CD4-positive, alpha-beta memory T cell (primary cell): ENCODE measurements at places on chromosomes 6 and 20. TPM values are rescaled to one million over a fixed set of nuclear protein-coding genes. Genes with fewer than 3 reads are reported as not detected.

The CALHM4 gene
- total RNA-seq: not detected

The MAP7 gene
- 0.69 TPM for total RNA-seq

The ALDH5A1 gene
- 13.0 TPM for total RNA-seq

The GSTA3 gene
- not detected for total RNA-seq

The COL10A1 gene
- not detected for total RNA-seq

The RRAGD gene
- 5.9 TPM for total RNA-seq

The CARMIL1 gene
- 3.5 TPM for total RNA-seq

The CALHM5 gene
- total RNA-seq: not detected

The PRRT1 gene
- 1.9 TPM for total RNA-seq

The MROH8 gene
- 1.4 TPM for total RNA-seq

The EFCAB8 gene
- 1.5 TPM for total RNA-seq

The NOX3 gene
- not detected for total RNA-seq

The WRNIP1 gene
- total RNA-seq: 42.7 TPM

The EMILIN3 gene
- total RNA-seq: not detected

DNA sequence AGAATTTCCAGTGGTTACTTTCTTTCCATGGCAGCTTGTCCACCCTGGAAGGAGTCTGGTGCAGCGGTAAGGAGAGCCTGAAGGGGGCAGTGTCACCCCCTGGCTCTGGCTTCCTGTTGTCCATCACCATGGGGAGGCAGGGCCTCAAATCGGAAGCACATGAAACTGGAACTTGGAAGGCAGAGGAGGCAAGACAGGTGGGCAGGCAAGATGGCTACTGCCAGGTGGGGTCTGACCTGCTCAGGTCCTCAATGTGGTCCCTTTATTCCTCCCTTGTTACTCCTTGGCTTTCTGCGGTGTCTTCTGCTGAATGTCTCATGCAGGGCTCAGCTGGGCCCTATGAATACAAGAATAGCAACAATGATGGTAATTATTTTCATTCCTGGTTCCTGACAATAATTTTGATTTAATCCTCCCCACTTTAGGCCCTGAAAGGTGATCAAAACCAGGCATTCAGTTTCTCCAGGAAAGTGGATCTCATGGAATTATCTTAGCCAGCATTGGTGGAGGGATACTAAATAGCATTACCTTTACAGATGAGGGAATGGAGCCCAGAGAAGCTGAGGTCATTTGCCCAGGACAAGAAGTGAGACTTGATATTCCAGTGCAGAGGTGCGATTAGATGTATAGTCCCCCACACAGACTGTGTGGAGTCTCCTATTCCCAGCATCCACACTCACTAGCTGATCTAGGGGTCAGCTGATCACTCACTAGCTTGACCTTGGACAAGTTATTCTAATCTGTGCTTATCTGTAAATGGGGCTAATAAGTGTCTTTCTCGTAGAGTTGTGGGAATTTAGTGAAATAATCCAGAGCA is 17.6 kb upstream of the SNAI1 start:
- DNase-seq: no peak

- no peak for DNase-seq
These were observed 38.2 kb downstream of the REV3L start for GRCh38 chr6:111444794-111445193.

DNA sequence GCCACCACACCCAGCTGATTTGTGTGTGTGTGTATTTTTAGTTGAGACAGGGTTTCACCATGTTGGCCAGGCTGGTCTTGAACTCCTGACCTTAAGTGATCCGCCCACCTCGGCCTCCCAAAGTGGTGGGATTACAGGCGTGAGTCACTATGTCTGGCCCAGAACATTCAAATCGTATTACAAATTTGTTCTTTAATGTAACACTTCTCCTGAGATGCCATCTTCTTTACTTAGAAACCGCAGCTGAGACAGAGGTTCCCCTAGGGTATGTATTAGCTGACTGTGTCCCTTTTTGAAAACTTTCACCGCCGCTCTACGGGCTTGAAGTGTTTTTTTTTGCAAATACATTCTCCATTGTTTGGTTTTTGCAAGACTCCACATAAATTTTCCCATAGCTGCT is 62.6 kb downstream of the TOX2 start:
- DNase-seq: no peak

GRCh38 chr6:78251931-78252330 is 599.1 kb downstream of the MEI4 start:
- no peak for DNase-seq

DNA sequence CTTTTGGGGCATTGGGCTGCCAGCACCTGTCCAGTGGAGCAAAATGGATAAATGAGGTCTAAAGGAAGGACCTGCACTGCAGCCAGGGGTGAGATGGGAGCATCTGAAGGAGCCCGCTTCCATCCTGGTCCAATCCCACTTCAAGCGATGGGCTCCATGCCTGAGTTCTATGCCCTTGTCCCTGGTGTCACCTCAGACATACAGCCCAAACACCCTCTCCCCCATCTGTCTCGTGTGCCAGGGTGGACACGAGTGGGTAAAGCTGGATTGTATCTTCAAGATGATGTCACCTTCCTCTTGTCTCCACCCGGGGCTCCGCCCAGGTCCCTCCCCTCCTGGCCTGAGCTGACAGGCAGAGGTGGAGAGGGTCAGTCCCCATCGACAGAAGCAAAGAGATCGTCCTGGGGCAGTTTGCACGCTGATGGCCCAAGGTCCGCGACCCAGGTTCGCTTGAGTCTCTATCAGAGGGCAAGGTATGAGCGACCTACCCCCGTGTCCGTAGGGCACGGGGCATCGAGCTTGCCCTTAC is 544 bp downstream of the SMIM29 start:
- peak; percentile 32 for DNase-seq

- no peak for DNase-seq
These were observed 16.6 kb downstream of the B4GALT5 start for GRCh38 chr20:49697071-49697470.

GRCh38 chr20:58174708-58175280 is 53.7 kb downstream of the ANKRD60 start:
- no peak for DNase-seq

- no peak for DNase-seq
These were observed 9.4 kb downstream of the SNX5 start for GRCh38 chr20:17959257-17959627.

- no peak for DNase-seq
These were observed 65.1 kb downstream of the DLGAP4 start for GRCh38 chr20:36370991-36371790.

- no peak for DNase-seq
These were observed 73.5 kb upstream of the CDH4 start for GRCh38 chr20:61178551-61179071.

DNA sequence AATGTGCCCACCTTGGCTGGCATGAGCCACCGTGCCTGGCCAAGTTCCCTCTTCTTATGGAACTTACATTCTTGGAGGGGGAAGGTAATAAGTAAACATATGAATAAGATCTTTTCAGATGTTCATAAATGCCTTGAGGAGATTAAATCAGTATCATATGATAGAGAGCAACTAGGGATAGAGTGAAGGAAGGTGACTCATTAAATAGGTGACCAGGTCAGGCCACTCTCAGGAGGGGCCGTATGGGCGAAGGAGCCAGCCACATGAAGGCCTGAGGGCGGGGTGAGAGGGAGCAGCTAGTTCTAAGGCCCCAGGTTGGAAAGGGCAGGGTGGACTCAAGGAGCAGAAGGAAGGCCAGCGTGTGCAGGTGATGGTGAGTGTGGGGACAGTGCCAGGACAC is 91.1 kb downstream of the UST start:
- no peak for DNase-seq

- no peak for DNase-seq
These were observed 198.3 kb downstream of the PLCB1 start for GRCh38 chr20:8330319-8330784.

DNA sequence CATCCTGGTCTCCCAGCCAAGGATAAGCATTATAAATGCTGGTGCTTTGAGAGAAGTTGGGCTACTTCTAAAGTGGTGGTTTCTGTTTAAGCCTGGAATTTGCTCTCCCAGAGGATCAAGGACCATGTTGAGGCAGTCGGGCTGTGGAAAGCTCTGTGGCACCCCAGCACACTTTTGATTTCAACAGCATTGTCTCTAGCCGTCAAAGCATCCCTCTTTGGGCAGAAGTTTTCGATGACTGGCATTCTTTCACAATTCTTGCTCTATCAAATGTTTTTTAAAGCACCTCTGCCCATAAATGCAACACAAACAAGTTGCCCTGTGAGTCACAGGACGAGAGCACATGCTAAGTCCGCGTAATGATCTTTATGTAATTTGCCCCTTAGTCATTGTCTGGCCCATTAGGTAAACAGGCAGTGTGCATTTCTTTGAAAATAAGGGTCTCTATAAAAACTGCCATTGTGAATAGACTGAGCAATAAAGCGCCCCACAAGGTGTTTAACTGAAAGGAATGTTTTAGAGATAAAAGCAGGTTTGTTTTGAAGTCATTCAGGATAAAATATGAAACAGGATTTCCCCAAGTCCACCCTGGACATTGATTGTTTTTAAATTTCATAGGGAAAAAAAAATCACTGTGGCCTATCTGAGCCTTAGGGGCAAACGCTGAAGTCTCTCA is 44.7 kb upstream of the FOXQ1 start:
- no peak for DNase-seq

DNA sequence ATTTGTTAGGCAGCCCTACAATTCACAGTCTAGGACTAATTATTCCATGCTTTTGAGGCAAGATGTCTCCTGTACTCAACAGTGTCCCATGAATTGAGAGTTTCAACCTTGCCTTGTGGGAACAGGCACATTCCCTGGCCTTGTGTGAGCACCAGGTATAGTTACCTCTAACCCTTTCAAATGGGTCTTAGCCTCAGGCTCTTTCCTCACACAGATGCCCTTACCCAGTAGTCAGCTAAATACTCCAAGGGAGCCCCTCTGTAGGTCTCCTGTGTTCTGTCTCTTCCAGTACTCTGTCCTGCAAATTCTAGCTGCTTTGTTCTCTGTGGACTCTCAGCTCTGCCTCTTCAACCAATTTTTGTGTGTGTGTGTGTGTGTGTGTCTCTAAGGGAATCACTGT is 135.3 kb downstream of the ZFAND3 start:
- DNase-seq: no peak

DNA sequence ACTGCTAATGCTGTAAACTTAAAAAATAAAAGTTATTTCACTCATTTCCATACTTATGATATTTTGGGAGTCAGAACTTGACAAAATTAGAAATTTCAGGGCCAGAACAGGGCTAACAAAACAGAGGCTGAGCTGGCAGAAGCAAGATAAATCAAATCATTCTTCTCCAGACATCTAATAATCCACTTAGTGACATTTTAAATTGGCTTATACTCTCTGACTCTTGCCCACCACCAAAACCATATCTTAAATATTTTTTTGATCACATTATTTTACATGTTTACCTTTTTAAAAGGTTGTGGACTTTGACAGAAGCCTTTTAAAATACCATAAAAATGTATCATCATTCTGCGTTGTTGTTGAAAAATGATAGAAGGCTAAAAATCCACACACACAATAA is 116.5 kb downstream of the LMBRD1 start:
- no peak for DNase-seq

DNA sequence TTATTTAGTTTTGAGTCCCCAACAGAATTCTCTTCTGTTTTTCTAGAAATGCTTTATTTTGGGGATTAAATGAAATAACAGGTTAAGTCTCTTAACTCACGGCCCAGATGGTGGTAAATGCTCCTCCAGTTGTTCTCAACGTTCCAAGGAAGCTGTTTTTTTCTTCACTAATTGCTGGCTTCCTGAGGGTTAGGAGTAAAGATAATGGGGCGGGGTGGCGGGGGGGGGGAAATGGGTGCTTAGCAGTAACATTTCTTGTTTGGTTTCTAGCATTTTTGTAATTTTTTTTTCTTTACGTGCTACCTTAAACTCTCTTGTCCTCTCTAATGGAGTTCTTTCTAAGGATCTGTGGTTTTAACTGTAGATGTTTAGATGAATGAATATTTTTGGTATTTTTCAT is 2.2 kb downstream of the SRSF3 start:
- DNase-seq: no peak

GRCh38 chr20:11993886-11994461 is 76.3 kb downstream of the BTBD3 start:
- no peak for DNase-seq

DNA sequence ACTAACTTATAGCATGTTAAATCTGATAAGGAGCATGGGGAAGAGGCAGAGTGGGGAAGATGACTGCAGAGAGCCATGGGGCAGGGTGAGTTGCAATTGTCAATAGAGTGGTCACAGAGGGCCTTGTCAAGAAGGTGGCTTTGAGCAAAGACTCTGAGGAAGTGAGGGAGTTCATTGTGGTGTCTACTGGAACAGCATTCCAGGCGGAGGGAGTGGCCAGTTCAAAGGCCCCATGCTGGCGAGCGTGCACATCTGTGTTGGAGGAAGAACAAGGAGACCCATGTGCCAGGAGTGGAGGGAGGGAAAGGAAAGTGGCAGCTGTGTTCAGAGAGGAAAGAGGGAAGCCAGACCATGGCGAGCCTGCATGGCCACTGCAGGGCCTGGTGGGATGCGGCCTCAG is 15.8 kb upstream of the GPR6 start:
- no peak for DNase-seq

- DNase-seq: no peak
These were observed 81.6 kb downstream of the FOXA2 start for GRCh38 chr20:22502731-22503191.

- no peak for DNase-seq
These were observed 39.3 kb upstream of the TRAM2 start for GRCh38 chr6:52616059-52616690.

- DNase-seq: no peak
These were observed 4.5 kb downstream of the KIAA1755 start for GRCh38 chr20:38256021-38256420.

- DNase-seq: no peak
These were observed 144.0 kb downstream of the PDE7B start for GRCh38 chr6:135995545-135995898.

DNA sequence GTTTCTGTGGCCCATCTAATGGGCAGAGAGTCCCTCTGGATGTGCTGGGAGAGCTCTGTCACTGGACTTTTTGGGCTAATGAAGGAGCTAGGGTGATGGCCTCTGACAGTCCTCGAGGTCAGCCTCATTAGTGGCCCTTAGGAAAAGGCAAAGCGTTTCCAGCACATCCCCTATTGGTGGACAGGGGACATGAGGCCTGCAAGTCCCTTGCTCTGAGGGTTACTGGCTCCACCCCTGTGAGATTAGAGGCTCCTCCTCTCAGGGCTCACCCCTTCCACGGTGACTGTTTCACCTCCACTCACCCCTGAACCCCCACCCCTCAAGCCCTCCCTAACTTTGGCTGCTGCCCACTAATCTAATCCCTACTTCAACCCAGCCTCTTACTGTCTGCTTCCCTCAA is 12.8 kb upstream of the FANCE start:
- DNase-seq: no peak

DNA sequence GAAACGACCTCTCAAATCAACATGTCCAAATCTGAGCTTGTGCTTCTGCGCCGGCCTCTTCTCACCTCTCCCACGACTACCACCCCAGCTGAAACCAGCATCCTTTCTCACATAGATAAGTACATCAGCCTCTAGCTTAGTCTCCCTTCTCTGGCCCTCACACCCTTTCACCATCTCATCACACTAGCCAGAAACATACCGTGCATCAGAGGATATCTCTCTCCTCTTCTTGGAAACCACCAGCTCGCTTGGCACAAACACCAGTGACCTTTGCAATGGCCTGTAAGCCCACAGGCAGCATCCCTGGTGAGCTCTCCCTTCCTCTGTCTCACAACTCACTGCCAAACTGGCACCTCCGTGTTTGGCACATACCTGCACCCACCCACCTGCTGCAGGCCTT is 291.8 kb downstream of the EYA4 start:
- no peak for DNase-seq
